ENCODE measurements at places on chromosomes 4 and X.

- no peak overlapping the region for H3K27ac ChIP-seq
- no peaks in the 10 kb centered on the region for H3K4me1 ChIP-seq
- ATAC-seq: no peak
- peaks cover 22% of the 10 kb centered on the region for H3K36me3 ChIP-seq
- H3K4me3 ChIP-seq: no peak overlapping the region
- no peaks in the 10 kb centered on the region for H3K27me3 ChIP-seq
Observed at GRCh38 chrX:130893356-130894085, 9.5 kb downstream of the ENOX2 start.

DNA sequence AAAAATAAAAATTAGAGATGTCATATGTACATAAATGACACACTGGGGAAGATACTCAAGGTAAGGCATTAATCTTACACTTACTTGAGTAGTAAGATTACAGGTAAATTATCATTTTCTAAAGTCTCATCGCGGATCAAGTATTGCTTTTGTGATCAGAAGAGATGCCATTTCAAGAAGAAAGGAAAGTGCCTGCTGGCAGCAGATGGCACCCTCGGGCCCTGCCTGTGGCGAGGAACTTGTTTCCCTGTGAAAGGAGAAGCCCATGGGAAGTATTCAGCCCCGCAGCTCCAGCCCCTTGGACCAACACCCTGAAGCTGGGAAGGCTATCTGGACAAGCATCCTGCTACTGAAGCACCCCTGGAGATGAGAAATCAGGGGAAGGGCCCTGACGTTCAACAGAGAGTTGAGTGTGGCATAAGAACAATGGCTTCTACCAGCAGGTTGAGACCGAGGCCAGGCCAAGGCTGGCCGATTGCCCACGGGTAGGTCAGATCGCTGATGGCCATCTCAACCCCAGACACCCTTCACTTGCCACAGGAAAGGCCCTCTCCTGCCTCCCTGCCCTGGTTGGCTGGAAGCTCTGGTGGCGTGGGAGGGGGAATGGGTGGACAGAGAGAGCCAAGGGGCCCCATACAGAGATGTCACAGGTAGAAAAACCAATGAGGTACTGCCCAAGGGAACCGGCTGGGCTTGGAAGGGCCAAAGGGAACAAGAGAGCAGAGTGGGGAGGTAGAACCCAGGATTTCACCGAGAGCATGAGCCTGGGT, 18.8 kb upstream of the MXD4 start:
- H3K4me1 ChIP-seq: peaks cover 30% of the 10 kb centered on the region
- peak overlapping the region; percentile 44 for H3K4me3 ChIP-seq
- no peaks in the 10 kb centered on the region for H3K36me3 ChIP-seq
- peak overlapping the region; percentile 60 for H3K27ac ChIP-seq
- H3K27me3 ChIP-seq: no peaks in the 10 kb centered on the region

DNA sequence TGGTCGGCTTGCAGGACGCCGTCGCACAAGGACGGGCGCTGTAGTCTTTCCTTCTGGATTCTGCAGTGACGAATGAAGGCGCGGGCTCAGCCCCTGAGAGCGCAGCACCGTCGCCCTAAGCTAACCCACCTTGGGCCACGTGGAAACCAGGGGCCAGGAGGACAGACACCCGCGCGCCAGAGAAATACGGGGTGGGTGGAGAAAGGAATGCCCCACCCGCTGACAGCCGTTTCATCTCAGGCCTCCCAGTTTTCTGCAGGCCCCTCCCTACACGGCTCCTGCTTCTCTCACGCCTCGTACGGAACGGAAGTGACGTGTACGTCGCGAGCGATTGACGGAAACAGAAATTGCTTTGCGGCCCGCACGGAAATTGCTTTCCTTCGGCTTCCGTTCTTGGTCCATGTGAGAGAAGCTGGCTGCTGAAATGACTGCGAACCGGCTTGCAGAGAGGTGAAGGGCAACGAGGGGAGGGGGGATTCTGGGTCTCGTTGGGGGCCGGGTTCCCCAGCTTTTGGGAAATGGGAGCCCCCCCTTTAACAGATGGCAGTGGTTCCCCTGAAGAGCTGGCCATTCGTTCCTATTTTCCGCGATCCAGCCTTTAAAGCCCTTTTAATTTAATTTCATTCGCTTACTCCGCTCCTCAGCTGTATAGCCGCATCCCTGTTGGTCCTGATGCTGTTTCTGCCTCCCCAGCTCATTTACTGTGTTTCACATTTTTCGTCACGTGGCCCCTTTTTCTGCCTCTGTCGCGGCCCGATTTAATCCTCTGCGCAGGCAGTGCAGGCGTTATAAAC, at the start of gene UTP14A:
Gene UTP14A, plus strand, starts transcription at position 378 of the 794 bp plus-strand sequence. Its CDS starts 47 bp downstream, at position 425.
- H3K27ac ChIP-seq: peak within 1 kb of the TSS; percentile 76
- H3K27me3 ChIP-seq: no peaks in the 10 kb centered on the region
- peak; percentile 99 for ATAC-seq
- H3K4me3 ChIP-seq: peak within 1 kb of the TSS; percentile 79
- no peaks in the 10 kb centered on the region for H3K4me1 ChIP-seq

DNA sequence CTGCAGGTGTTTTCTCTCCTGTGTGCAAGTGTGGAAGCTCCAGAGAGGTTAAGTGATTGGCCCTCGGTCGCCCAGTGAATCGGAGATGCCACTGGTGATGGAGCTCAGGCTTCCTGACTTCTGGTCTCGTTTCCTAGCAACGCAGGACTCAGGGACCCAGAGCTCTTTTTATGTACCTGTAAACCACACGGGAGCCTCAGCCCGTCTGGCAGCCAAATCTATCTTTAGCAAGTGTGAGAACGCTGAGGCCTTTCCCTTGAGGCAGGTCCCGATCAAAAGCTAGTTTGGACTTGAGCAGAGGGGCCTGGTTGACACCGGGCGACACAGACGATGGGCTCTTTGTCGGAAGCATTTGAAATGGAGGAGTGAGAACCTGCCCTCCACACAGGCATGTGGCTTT, 116.8 kb downstream of the SORCS2 start:
- no peaks in the 10 kb centered on the region for H3K4me1 ChIP-seq
- no peak overlapping the region for H3K4me3 ChIP-seq
- no peak overlapping the region for H3K27ac ChIP-seq
- H3K36me3 ChIP-seq: no peaks in the 10 kb centered on the region
- ATAC-seq: no peak

Data from activated T-helper 17 cell treated with anti-CD3 and anti-CD28 coated beads, Interleukin-2, amount 50 U/mL, for 72 hours (primary cell).